C1 segment of cervical spinal cord (tissue), 14 donors: ENCODE measurements at places on chromosomes 7 and 10.

DNA sequence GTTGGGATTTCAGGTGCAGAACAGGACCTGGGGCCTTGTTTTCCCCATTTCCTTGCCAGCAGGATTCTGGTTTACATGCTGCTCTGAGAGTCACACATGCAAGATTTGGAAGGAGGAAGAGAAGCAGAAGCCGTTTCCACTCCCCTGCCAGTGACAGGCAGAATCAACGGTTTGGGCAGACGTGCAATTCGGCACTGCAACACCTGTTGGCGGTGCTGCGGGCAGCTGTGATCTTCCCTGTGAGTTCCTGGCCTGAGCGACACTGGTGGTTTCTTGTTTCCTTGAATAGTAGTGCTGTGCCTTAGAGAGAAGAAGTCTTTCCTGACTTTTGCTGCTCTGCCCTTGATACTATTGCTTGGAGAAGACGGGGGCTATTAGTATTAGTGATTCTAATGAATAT is 1126.2 kb downstream of the TYW1 start:
- DNase-seq: no peak

DNA sequence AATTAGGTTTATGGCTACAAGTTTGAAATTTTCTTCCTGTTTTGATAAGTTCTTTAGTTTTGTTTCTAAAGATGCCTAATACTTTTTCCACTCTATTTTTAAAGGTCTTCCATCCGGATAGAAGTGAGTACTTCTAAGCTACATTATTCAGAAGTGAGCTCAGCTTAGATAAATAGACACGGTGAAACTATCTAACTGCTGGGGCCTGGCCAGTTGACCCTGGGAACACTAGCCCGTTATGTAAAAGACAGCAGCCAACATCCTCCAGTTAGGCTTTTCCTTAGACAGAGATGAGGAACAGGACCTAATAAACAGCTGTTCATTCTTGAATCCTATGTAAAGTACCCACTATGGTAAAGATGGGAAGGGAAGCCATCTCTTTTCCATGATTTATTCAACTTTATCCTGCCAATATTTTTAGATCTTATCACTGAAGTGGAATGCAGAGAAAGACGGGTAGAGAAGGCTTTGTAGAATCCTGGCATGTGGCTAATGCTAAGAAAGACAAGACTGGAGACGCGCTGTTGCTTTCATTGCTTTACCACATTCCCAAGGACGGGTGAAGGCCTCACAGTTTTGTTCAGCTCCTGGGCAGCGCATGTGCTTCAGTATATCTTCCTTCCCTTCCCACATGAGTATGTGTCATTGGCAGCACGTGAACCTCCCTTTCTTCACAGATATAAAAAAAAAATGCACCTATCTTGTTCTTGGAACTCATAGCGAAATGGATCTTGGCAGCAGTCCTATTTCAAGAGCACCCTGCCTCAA is 340.0 kb upstream of the MEOX2 start:
- no peak for DNase-seq

- DNase-seq: no peak
Measured at GRCh38 chr10:14128519-14128918, 202.2 kb downstream of the FRMD4A start.

DNA sequence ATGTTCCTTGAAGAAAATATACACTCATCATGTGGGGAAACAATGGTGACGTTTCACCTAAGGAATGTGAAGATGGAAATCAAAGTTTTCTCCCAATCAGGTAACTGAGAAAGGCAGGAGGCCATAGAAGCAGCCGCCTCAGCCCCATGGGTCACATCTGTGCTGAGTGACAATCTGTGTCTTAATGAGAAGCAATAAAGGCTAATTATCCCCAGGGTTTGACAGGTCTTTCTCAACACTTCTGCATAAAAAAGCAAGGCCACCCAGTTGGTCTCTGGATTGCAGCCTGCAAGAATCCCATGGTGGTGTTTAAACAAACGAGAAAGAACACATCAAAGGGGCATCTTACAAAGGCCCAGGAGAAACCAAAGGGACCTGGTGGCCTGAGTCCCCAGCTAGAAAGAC is 91.1 kb upstream of the TNS3 start:
- no peak for DNase-seq

DNA sequence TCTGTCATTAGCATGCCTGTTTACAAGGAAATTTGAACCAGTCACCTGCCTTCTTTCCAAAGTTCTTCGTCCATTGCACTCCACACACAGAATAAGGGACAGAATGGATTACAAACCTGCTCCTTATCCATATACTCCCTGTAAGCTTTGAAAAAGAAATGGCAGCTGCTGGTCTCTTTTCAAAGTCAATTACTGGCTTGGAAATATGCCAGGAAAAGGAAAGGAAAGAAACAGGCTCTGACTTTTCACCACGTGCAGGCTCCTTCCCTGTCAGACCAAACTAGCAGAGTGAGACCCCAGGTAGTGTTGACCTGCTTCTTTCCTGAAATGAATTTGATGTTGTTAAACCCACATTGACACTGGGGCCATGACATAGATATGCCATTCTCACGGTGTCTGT is 84.5 kb downstream of the LHFPL3 start:
- DNase-seq: no peak

GRCh38 chr10:131848741-131849590 is 51.8 kb upstream of the PPP2R2D start:
- no peak for DNase-seq

DNA sequence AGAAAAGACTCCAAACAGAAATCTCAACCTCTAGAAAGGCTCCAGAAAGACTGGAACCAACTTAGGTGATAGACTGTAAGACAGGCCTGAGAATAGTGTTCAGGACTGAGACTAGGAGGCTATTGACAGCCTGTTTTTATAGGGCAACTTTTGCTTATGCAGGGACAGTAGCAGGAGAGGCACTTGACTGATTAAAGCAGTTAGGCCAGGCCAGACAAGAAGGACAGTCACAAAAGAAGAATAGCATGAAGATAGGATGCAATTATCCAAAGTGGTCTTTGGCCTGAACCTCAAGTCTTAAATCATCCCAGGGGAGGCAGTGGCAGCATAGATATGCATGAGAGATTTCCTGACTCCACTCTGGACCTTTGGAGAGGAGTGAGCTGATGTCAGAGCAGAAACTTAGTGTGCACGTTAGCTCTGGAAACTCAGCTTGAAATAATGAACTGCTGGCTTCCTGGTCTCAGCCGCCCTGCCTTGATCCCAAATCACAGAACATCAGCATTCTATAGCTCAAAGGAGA is 290.6 kb downstream of the SORCS3 start:
- no peak for DNase-seq

DNA sequence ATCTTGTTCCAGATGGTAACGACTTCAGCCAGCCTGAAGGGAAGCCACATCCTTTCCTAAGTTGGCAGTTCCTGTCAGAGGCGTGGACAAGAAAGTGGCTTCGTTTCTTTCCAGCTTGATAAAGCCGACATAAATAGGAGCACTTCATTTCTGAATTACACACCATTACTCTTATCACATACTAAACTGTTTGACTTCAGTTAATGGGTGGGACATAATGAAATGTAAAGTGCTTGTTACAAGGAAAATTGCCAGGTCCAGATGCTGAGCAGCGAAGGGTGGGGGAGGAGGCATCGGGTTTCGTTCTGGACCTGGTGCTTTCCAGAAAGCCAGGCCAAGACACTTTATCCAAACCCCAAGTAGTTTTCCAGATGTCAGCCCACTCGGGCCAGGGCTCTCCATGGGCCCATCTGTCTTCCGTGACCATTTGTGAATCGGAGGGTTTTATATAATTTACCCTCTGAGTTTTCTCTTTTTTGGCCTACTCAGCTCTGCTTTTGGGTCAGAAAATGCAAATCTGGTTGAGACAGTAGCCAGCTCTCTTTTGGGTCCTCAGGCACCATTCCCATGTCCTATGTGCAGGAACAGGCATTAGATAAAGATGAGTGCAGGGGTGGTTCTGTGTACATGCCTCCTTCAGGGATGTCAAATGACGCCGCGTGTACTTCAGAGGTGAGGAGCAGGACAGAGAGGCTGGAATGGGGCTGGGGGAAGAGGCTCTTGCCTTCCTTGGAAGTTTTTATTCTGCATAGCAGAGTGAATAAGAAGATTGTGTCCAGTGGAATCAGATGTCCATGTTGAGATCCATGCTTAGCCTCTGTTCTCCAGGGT is 90.2 kb downstream of the TACC2 start:
- no peak for DNase-seq

DNA sequence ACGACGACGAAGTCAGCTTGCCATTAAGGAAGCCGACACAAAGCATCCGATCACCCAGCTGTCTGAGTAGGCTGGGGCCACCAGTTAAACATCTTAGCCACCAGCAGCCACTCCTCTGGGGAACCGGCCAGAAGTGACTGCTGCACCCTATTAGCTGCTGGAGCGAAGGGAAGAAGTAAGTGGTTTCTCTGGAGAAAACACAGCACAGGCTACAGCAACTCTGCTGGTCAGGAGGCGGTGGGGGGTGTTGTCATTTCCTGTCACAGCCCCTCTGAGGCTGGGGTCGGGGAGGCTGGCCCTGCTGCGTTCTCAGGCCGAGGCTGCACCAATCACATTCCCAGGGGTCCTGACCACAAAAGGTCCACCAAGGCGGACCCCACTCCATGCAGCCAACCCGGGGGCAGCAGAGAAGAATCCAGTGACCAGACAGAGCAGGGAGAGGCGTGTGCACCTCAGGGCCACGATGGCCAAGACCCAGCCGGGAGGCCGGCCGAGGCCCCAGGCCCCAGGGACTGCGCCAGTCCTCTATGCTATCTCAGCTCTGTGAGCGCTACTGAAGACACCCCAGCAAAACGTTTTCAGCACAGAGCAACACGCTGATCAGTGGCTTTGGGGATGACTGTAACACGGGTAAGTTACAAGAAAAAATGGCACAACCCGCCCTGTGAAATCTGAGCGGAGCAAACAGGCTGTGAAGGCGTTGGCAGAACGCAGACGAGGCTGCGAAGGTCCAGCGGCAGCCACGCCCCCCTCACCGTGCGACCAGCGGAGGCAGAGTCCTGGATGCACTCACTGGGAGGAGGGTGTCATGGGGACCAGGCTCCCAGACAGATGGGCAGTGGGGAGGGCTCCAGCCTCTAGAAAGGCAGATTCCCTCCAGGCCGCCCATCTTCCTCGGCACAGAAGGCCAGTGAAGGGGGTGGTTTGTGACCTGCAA is 24.8 kb downstream of the STK32C start:
- no peak for DNase-seq

- no peak for DNase-seq
Measured at GRCh38 chr10:87578842-87579401, 74.2 kb downstream of the MINPP1 start.
